RPMI7951 (cell line): ENCODE measurements at places on chromosomes 7 and 10.
A peak's percentile ranks its signal among the peaks of the same experiment; 100 is the strongest.

GRCh38 chr10:93742633-93743349 lies 14.9 kb upstream of the LGI1 start:
- DNase-seq = no peak

DNA sequence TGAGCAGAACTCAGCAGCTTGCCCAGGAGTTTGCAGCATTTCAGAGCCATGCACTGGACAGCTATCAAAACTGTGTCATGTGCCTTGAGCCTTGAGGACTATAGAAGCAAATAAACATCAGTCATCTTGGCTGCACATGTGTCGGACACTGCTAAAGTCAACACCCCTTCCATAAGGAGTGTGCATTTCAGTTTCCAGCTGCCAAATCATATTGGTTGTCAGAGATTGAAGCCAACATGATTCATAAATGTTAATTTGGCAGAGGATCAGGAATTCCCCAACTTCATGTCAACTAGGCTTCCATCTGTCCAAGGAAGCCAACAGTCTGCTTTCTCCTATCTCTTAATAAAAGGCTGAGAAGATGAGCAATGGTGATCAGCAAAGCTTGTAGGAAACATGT lies 32.8 kb downstream of the SLC16A12 start:
- peak; percentile 61 for DNase-seq

GRCh38 chr7:39589323-39590111 lies 23.3 kb downstream of the YAE1 start:
- peak; percentile 96 for DNase-seq

- no peak for DNase-seq
These were observed 224.4 kb downstream of the ARHGAP12 start for GRCh38 chr10:31704195-31704594.

DNA sequence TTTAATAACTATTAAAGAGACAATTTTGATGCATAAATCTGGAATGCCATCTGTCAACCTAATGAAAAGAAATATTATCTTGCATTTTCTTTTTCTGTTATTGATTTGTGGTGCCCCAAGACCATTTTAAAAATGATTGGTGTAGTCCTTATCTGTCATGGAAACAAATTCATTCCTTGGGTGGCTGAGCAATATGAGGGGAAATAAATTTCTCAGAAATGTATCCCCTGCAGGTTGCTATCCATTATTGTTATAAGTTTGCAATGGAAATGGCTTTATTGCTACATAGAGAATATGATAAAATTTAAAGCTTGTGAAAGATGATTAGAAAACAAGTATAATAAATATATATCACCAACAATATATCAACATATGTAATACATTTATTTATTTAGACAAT lies 607.0 kb downstream of the DNAJB9 start:
- no peak for DNase-seq

DNA sequence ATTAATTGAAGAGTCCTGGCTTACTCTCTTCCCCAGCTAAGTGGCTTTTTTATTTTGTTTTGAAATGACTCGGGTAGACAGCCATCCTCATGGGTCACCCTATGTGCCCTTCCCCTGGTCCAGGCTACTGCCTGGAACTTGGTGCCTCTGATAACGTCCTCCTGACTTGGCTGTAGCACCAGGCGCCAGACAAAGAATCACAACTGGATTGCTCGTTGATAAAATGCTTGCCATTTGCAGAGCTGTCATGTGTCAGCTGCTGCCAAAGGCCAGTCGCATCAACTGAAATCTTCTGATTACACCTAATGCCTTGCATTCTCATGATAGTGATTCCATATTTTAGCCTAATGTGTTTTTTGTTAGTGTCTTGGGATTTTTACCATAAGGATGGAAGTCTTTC lies 27.4 kb upstream of the ABLIM1 start:
- no peak for DNase-seq

- DNase-seq = peak; percentile 92
These were observed 107.4 kb downstream of the ZEB1 start for GRCh38 chr10:31426401-31426800.

DNA sequence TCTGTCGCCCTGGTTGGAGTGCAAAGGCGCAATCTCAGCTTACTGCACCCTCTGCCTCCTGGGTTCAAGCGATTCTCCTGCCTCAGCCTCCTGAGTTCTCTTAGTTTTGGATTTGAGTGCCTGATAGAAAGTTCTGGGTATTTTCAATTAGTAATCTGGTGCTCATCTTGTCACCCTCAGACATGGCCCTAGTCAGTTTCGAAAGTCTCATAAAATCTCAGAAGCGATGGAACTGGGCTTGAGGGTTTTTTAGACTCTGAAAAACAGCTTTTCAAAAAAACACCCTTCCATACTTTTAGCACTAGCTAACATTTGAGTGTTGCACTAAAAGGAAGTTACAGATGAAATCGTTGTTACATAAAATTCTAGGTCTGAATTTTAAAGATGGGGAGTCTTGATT lies 9.4 kb upstream of the PIP4K2A start:
- no peak for DNase-seq

- peak; percentile 87 for DNase-seq
These were observed 91.4 kb downstream of the GPR85 start for GRCh38 chr7:112995059-112995824.

- no peak for DNase-seq
These were observed 40.4 kb downstream of the PIP4K2A start for GRCh38 chr10:22673785-22674572.

DNA sequence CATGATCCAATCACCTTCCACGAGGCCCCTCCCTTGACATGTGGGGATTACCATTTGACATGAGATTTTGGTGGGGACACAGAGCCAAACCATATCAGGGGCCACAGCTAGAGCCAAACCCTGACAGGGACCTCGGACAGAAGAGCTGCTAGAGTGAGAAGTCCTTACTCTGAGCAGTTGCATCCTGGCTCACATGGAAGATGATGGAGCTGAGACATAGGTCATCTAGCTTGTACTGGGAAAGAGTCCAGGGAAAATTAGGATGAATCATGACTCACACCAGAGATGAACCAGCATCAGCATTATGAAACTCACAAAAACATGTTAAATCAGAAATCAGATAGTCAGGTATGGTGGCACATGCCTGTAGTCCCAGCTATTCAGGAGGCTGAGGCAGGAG lies 12.8 kb upstream of the FMC1 start:
- DNase-seq = peak; percentile 71

GRCh38 chr10:104862-105565 lies 30.2 kb upstream of the ZMYND11 start:
- no peak for DNase-seq

GRCh38 chr10:12107781-12108180 lies 21.7 kb upstream of the SEC61A2 start:
- no peak for DNase-seq

GRCh38 chr10:33217854-33218253 lies 116.6 kb downstream of the NRP1 start:
- peak; percentile 50 for DNase-seq

GRCh38 chr10:123788981-123789380 lies 102.6 kb downstream of the CPXM2 start:
- DNase-seq = no peak

GRCh38 chr7:80708123-80708522 lies 69.7 kb downstream of the CD36 start:
- DNase-seq = no peak

GRCh38 chr7:88758381-88759229 lies 895 bp upstream of the ZNF804B start:
- DNase-seq = no peak

- DNase-seq = no peak
These were observed 72.4 kb upstream of the EBF3 start for GRCh38 chr10:130036296-130037065.

GRCh38 chr10:97714401-97715258 lies 1.1 kb downstream of the MARVELD1 start:
- DNase-seq = peak; percentile 89

DNA sequence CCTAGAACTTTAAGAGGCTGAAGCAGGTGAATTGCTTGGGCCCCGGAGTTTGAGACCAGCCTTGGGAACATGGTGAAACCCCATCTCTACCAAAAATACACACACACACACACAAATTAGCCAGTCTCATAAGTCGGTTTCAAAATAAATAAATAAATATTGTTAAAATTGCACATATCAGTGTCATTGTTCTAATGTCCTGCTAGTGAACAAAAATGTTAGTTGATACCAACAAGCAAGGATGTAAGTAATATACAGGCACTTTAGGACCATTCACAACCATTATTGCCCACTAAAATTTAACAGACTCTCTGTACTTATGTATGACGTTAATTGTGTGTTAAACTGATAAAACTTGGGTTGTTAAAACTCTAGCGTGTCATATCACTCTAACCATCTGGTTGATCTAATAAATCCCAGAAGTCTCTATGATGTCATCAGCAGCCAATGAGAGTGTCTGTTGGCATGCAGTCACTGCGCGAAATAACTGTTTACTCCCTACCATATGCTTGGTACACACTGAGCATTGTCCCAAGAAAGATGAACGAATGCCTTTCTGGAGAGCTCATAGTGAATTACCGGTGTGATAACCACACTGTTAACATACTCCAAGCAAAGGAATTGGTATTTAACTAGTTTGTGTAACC lies 30.4 kb upstream of the OTUD1 start:
- DNase-seq = peak; percentile 9

GRCh38 chr10:99279626-99280111 lies 44.0 kb upstream of the HPSE2 start:
- peak; percentile 4 for DNase-seq

DNA sequence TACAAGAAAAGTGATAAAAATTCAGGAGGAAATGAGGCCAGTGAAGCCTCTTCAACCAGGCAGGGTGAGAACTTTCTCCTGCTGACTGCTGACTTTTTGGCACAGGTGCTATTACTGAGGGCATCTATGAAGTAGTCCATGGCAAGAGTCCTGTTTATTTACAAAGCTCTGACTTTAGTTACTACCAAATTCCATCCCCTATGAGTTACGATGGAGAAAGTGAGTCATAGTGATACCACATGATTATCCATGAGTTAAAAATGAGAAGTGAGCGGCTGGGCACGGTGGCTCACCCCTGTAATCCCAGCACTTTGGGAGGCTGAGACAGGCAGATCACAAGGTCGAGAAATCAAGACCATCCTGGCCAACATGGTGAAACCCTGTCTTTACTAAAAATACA lies 19.9 kb downstream of the CCDC3 start:
- DNase-seq = peak; percentile 56

DNA sequence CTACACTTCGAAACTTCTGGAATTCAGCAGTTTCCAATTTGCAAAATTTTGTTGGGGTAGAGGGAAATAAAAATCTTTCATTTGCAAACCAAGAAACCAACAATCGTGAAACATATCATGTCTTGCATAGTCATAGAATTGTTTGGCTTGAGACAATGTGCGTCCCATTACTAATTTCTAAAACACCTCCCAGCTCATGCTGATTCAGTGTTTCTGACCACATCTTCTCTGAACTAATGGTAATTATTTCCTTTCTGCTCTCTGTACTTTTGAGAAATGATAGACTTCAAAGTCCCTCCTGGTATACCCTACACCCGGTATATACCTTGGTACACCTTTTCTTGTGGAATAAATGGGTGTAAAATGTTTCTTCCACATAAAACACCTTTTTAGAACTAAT lies 41.8 kb upstream of the TSPAN13 start:
- DNase-seq = peak; percentile 55

GRCh38 chr10:74925708-74926107 lies 99.3 kb downstream of the KAT6B start:
- no peak for DNase-seq

DNA sequence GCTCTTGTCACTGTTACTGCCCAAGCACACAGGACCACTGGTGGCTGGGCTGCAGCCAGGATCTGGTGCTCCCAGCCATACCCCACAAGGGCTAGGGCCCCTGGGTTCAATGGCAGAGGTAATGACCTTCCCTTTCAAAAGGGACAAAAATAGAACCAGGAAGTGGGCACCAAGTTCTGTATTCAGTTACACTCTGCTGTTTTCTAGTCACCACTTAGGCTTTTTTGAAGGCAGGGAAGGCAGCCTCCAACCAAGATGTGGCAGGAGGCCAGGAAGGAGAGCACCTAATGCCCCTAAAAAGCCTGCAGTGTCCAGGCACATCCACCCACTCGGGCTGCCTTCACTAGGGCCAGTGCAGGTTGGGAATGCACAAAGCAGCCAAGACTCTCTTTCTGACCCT lies 47.8 kb downstream of the NOD1 start:
- no peak for DNase-seq

DNA sequence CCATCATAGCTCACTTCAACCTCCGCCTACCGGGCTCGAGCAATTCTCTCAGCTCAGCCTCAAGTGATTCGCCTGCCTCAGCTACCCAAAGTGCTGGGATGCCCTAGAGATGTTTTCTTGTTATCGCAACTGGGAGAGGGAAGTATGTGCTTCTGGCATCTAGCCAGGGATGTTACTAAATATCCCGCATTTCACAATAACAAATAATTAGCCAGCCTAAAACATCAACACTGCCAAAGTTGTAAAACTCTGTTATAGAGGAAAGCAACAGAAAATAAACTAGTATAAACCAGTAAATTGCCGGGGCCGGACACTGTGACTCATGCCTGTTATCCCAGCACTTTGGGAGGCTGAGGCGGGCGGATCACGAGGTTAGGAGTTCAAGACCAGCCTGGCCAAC lies 7.2 kb downstream of the INA start:
- peak; percentile 45 for DNase-seq

GRCh38 chr7:149741629-149742028 lies 31.8 kb downstream of the ZNF467 start:
- DNase-seq = peak; percentile 35

- DNase-seq = no peak
These were observed 70.6 kb upstream of the GPR37 start for GRCh38 chr7:124836173-124836572.

GRCh38 chr7:29354340-29354739 lies 159.8 kb downstream of the CHN2 start:
- no peak for DNase-seq

GRCh38 chr7:45089341-45089891 lies 647 bp upstream of the NACAD start:
- DNase-seq = peak; percentile 62

- peak; percentile 80 for DNase-seq
These were observed 91.0 kb upstream of the COL1A2 start for GRCh38 chr7:94303695-94304094.

- no peak for DNase-seq
These were observed 59.7 kb upstream of the RAB11FIP2 start for GRCh38 chr10:118106426-118106825.

DNA sequence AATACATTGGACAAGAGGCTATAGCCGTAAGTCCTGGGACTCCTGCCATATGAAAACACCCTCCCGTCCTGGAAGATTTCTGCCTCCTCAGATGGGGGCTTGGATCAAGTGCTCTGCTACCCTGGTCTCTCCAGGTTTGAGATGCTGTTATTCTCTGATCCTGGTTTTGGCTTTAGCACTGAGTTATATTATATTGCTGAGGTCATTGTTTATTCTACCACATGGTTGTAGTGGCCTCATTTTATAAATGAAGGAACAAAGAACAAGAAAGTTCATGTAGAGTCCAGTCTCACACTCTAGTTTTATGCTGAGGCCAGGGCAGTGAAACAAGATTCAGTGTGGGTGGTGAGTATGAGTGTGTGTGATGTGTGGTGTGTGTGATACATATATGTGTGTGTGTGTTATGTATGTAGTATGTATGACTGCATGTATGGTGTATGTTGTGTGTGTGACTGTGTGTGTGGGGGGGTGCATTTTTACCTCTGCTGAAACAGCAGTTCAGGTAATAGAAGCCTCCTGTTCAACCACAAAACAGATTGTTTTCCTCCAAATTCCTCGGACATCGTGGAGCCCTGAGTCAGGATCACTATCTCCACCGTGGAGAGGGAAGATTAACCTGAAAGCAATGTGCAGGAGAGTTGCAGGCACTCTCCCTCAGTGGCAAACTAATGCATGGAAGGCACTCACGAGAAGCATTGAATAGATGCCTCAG lies 80.7 kb downstream of the C7orf25 start:
- no peak for DNase-seq
